ENCODE measurements at places on chromosomes 5 and 9.

- DNase-seq: peak; percentile 20
Observed at GRCh38 chr9:71796100-71796767, 27.9 kb upstream of the CEMIP2 start.

- no peak for DNase-seq
Observed at GRCh38 chr9:5696884-5697283, 68.0 kb downstream of the RIC1 start.

GRCh38 chr9:112885324-112885723, 5.4 kb downstream of the SLC46A2 start:
- DNase-seq: no peak

- DNase-seq: no peak
Observed at GRCh38 chr5:160463740-160464465, 42.2 kb downstream of the PTTG1 start.

DNA sequence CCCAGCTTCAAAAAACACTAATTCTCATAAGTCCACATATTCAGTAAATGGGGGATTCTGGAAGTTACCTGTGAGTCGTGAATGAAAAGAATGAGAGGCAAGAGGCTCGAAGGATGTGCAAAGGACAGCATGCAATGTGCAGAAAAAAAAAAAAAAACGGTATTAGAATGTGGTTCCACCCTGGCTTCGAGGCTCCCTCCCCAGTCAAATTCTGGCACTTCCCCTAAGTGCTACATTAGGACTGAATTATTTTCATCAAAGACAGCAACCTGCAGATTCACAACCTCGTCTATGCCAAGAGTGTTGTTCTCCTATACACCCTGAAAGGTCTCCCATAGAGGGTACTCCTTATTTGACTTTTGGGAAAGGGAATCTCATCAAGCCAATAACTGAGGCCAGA, 16.5 kb downstream of the CAPSL start:
- DNase-seq: no peak

GRCh38 chr5:149779124-149779465, 49.0 kb downstream of the PPARGC1B start:
- DNase-seq: no peak

DNA sequence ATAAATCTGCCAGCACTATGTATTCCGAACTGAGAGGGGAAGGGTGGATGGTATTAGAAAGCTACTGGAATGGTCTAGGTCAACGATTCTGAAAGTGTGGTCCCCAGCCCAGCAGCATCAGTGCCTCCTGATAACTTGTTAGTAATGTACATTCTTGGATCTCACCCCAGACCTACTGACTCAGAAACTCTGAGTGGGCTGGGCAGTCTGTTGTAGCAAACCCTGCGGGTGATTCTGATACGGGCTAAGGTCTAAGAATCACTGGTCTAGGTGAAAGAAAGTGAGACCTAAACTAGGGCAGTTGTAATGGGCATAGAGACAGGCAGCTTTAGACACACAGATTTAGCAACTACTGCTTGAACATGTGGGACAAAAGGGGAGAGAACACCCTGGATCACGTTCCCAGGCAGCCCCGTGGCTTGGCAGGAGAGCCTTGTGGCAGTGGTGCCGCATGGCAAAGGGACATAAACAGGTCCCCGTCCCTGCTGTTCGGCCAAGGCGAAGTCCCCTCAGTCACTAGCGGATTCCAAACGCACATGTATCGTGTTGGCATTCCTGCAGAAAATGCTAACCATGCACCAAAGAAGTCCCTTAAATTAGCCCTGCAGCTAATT, 216.3 kb downstream of the TTLL11 start:
- no peak for DNase-seq

- no peak for DNase-seq
Observed at GRCh38 chr5:82406205-82406773, 128.1 kb upstream of the RPS23 start.

DNA sequence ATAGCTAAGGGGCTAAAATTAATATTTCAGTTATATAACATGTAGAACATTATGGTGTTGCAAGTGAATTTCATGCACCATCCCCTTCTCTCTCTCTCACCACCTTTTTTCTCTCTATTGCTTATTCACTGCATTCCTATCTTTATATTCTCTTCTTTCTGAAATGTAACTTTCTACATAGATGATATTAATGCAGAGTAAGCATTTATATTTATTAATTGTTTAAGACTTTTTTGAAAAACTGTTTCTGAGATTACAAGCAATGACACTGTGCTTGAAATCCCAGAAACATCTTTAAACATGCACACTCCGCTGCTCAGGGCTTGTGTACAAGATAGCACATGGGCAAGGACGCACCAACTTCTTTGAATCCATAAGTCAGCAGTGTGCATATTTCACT, 567.7 kb upstream of the SGCD start:
- DNase-seq: no peak

- DNase-seq: no peak
Observed at GRCh38 chr5:145218019-145218418, 617.1 kb downstream of the PRELID2 start.

DNA sequence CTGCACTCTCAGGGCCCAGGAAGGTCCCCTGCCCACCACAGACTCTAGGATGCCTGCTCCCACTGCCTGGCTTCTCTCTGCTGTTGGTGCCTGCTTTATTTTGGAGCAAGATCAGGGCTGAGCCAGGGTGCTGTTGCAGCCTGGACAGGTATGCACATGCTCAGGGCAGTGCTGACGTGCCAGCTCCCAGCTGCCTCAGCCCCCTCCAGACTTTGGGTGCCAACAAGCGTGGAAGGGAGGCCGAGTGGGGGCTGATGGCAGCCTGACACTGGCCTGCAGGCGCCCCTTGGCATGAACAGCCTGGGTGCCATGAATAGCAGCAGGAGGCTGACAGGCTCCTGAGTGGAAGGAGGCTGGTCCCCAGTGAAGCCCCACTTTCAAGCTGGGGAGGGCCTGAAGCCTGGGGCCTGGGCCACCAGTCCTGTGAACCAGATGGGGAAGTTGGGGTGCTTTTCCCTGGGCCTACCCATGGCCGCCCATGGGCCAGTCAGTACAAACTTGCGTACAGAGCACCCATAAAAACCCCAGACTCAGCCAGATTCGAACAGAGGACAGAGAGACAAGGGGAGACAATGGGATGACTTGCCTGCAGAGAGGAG, 6.8 kb downstream of the AMBP start:
- no peak for DNase-seq

DNA sequence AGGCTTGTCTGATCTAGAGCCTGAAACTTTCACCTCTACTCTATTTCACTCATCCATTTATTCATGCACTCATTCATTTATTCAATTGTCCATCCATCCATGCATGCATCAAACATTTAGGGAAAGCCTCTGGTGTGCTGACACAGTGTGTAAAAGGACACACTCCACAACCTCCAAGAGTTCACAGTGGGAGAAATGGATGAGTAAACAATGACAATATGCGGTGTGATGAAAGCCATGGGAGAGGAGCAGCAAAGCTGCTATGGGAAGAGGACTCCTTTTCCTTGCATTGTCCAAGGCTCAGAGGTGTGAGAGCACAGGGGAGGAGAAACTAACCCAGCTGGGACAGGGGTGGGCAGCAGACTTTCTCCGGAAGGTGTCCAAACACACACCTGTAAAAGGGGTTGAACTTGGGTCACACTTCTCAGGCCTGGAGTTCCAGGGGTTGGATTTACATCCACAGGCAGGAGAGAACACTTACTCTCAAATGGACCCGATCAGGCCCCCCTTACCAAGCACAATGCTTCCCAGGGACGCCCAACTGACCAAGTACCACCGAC, 21.2 kb upstream of the PFDN1 start:
- DNase-seq: no peak

- DNase-seq: no peak
Observed at GRCh38 chr9:77907585-77907984, 124.0 kb downstream of the GNAQ start.

- DNase-seq: no peak
Observed at GRCh38 chr9:83219154-83219923, 156.4 kb upstream of the RASEF start.

GRCh38 chr9:15213249-15213648, 93.8 kb downstream of the TTC39B start:
- no peak for DNase-seq

- DNase-seq: no peak
Observed at GRCh38 chr5:6728011-6728794, 15.0 kb downstream of the TENT4A start.

DNA sequence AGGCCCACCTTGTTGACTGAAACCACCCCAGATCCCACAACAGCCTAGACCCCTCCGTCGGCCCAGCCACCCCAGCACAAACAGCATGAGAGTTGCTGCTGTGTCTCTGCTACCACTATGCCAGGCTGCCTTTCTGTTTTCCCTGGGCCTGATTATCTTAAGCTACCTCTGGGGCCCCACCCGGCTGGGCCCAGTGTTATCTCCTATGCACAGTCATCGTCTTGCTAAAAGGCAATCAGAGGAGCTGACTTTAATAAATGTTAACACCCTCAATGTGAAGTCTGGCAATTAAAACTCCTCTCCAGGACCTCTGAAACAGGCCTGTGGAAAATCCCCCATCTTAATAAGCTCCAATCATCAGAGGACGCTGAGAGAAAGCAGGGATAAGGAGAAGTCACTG, 144.9 kb downstream of the FAM114A2 start:
- no peak for DNase-seq

DNA sequence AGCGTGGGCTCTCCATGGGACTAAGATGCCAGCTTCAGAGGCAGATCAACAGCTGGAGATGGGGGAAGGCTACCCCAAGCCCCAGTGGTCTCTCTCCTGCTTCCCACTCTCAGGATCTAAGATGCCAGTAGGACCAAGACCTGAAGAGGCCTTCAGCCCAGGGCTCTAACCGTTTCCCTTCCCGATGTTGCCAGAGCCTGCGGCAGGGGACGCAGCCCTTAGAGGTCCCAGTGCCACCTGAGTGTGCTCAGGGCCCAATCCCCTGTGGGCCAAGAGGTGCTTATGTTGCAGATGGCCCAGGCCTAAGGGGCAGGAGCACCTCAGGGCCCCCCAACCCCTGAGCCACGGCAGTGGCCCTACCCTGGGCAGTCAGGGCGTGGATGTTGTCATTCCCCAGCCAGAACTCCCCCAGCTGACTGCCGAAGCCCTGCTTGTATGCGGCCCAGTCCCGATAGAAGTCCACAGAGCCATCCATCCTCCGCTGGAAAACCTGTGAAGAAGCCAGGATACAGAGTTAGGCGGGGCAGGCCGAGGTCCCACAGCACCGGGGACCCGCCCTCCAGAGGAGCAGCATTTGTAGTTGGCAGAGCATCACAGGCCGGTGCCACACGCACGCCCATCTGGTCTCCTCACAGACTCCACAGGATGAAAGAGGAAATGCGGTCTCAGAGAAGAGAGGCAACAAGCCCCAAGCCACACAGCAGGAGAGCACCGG, 5.4 kb downstream of the FCN1 start:
- DNase-seq: no peak

Measured in naive thymus-derived CD4-positive, alpha-beta T cell (primary cell).